ENCODE measurements at places on chromosomes 7 and 10. TPM values are rescaled to one million over a fixed set of nuclear protein-coding genes. Genes with fewer than 3 reads are reported as not detected.

CYP2C18 gene
- polyA plus RNA-seq = not detected

GIMAP4 gene
- 20.1 TPM for polyA plus RNA-seq

BBIP1 gene
- polyA plus RNA-seq = 23.9 TPM

EPHA1 gene
- polyA plus RNA-seq = 6.0 TPM
